ENCODE measurements at places on chromosomes 6 and 20.

DNA sequence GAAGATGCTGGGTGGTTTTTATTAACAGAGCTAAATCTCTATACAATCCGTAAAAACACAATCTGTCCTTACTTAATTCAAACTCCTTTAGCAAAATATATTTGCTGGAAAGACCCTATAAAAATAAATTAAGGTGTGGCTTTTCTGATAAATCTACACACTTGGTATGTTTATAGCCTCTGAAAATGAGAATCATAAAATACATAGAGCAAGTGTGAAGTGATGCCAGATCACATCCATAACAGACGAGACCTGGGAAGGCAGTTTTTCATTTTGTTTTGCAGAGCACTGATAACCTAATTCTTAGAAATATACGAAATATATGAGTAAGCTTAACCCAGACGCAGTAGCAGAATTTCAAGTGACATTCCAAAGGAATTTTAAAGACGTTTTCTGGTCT is 10.4 kb upstream of the DDO start:
- DNase-seq, result no peak

DNA sequence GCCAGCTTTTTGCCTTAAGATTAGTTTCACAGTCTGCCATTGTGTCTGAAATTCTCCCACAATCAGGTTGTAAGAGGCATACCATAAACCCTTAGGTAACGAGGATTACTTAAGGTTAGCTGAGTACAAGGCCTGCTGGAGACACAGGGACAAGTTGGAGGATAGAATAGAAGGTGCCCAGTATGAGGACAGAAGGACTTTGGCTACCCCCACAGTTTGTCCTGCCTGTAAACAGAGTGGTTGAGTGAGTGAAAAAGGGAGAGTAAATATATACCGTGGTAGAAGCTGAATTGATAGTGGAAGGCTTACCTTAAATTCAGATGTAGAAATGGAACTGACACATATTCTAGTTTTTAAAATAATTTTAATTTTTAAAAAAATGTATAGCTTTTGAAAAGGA is 19.3 kb downstream of the RPRD1B start:
- no peak for DNase-seq

- no peak for DNase-seq
Observed at GRCh38 chr20:30815577-30816181, 441.8 kb upstream of the DEFB115 start.

DNA sequence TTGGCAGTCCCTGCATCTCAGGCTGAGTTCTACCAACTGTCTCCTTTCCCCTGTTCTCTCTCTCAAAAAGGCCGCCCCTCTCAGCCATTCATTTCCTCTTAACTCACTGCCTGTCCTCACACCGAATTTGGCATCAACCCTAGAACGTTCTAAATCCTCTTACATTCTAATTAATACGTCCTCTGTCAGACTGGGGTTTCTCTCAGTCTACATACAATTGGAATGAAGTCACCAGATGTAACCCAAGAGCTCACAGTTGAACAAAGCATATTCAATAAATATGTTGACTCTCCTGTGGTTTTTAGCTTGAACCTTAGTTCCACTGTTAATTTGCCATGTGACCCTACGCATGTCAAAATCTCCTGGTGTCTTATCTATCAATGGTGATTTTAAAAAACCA is 269.6 kb downstream of the CLIC5 start:
- peak; percentile 55 for DNase-seq

GRCh38 chr6:7841781-7842468 is 68.7 kb downstream of the TXNDC5 start:
- DNase-seq, result no peak

GRCh38 chr6:2632368-2632767 is 118.4 kb downstream of the MYLK4 start:
- no peak for DNase-seq

GRCh38 chr20:61299618-61300017 is 47.6 kb downstream of the CDH4 start:
- DNase-seq, result no peak

GRCh38 chr6:35742842-35743241 is 6.0 kb downstream of the ARMC12 start:
- DNase-seq, result no peak

GRCh38 chr6:43785904-43786303 is 15.9 kb downstream of the VEGFA start:
- no peak for DNase-seq

- DNase-seq, result peak; percentile 78
Observed at GRCh38 chr6:2952557-2953095, 18.7 kb downstream of the SERPINB6 start.

DNA sequence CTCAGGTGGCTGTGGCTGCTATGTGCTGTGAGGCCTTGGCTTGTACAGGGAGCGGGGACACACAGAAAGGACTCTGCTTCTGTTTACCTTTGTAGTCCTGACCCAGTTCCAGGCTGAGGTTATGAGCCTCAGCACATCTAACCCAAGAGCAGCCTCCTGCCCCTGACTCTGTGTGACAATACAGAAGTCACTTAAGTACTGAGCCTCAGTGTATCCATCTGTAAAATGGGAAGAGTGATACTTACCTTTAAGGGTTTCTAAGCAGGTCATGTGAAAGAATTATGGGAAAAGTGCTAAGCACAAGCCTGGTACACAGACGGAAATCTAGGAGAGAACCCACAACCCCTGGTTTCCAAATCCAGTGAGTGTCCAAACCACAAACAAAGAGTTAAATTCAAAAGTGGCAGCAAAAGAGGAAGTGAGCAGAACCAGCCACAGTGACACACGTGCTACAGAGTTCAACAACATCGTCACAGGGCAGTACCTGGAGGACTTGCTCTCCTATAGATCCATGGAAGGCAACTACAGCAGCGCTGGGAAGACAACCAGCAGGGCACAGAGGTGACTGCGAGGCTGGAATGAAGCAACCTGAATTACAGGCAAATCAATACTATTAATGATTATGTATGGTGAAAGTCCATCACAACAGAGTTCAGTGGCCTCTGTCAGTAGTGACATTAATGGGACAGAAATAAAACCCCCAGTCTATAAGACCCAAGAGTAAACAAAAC is 12.5 kb downstream of the TRIM26 start:
- DNase-seq, result no peak
